ENCODE measurements at places on chromosomes 6 and 20. TPM values are rescaled to one million over a fixed set of nuclear protein-coding genes. Genes with fewer than 3 reads are reported as not detected.

The VAPB gene
- total RNA-seq = 18.2 TPM

The SLC16A10 gene
- 31.6 TPM for total RNA-seq

The CCN5 gene
- 135 TPM for total RNA-seq

The CFAP206 gene
- not detected for total RNA-seq

The OPRL1 gene
- total RNA-seq = 0.68 TPM

The KCNS1 gene
- total RNA-seq = 5.5 TPM

The RBM24 gene
- total RNA-seq = 0.47 TPM

The PI3 gene
- 98.2 TPM for total RNA-seq

GRCh38 chr20:20597966-20598365 lies 114.5 kb downstream of the RALGAPA2 start:
- no peak for DNase-seq

GRCh38 chr6:119672725-119673124 lies 323.2 kb upstream of the MAN1A1 start:
- DNase-seq = no peak

GRCh38 chr6:7432391-7433120 lies 42.9 kb downstream of the RIOK1 start:
- DNase-seq = no peak

GRCh38 chr20:25222461-25223178 lies 25.3 kb upstream of the PYGB start:
- DNase-seq = no peak

DNA sequence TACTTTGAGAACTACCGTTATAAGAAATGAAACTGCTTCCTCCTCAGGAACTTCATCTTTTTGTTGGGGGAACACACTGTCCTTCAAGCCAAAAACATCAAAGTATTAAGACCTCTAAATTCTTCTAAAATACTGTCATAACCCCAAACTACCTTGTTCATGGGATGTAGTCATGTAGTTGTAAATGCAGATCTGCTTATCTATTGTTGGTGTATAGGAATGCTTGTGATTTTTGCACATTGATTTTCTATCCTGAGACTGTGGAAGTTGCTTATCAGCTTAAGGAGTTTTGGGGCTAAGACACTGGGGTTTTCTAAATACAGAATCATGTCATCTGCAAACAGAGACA lies 282.9 kb upstream of the RUNX2 start:
- no peak for DNase-seq

DNA sequence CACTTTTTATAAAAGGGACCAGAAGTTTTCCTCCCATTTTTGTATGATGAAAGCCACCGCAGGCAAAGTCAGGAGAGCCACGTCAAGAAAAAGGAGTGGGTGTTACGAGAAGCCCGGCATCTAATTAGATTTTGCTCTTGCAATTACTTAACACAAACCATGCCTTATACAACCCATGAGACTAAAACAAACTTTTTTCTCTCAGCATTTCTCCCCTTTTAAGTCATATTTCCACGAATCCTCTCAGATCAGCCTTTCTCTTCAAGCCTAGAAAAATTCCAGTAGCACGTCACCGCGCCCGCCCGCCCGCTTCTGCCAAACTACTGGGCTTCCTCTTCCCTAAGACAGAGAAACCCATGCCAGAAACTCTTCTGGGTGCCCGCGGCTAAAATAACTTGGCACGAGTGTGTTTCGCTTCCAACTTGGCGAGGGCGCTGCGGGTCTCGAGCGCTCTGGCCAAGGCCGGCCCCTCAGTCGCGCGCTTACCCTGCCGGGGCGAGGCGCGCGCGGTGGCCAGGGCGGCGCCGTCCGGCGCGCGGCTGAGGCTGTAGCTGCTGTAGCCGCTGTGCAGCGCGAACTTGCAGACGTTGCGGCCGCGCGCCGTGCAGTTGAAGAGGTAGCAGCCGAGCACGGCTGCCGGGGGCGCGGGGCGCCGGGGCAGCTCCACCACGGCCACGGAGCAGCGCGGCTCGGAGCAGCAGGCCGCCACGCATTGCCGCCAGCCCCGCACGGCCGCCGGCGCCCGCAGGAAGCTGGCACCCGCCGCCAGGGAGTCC lies 1.0 kb downstream of the LRP11 start:
- peak; percentile 82 for DNase-seq

DNA sequence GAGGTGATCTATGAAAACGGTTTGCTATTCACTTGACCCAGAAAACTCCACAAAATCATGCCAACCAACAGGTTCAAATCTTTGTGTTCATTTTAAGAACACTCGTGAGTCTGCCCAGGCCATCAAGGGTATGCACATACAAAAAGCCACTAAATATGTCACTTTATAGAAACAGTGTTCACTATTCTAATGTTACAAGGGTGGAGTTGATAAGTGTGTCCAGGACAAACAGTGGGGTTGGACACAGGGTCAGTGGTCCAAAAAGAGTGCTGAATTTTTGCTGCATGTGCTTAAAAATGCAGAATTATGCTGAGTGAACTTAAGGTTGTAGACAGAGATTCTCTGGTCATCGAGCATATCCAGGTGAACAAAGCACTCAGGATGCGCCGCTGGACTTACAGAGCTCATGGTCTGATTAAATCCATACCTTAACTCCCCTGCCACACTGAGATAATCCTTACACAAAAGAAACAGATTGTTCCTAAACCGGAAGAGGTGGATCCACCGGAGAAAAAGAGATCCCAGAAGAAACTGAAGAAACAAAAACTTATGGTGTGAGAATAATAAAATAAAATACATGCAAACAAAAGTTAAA lies 23.5 kb downstream of the KIAA0408 start:
- no peak for DNase-seq

- no peak for DNase-seq
Measured at GRCh38 chr6:142700032-142700431, 244.9 kb downstream of the HIVEP2 start.

GRCh38 chr6:25655723-25656122 lies 3.7 kb downstream of the SCGN start:
- no peak for DNase-seq

- DNase-seq = no peak
Measured at GRCh38 chr6:17640477-17640917, 40.4 kb downstream of the FAM8A1 start.

DNA sequence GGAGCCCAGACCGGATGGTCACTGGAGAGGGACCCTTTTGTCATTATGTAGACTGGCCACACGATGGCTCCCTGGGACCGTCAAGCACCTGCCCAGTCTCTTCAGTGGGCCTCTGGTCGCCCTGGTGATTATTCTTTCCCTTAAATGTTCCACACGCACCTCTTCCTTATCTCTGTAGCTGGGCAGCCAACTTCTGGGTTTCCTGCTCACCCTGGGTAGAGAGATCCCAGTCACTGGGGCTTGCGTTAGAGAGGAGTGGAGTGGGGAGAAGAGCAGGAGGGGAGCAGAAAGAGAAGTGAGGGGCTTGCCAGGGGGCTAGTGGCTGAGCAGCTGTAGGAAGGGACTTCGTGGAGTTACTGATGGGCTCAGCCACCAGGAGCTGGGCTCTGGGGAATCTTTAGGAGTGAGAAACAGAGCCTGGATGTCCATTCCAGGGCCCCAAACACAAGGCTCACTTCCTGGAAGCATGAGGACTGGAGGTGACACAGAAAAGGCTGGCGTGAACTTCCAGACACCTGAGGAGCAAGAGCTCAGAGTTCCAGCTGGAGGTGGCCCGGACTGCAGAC lies 150.1 kb downstream of the DHX35 start:
- no peak for DNase-seq

DNA sequence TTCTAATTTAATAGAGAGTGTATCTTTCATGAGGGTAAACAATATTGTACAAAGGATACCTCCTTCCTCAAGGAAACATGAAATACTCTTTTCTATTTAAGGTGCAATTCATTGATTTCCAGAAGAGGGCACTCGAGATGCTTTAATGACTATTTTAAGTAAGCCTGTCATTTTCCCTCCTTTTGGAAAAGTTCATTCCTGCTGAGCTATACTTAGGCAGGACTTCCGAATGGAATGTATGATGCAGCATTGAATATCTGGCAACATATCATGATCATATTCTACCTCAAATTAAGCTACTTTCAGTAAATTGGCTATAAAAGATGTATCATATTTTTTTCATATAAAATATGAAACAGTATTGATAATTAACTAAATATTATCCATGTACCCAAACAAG lies 5.0 kb downstream of the DST start:
- no peak for DNase-seq

GRCh38 chr6:162814426-162814973 lies 86.7 kb downstream of the PACRG start:
- DNase-seq = no peak

DNA sequence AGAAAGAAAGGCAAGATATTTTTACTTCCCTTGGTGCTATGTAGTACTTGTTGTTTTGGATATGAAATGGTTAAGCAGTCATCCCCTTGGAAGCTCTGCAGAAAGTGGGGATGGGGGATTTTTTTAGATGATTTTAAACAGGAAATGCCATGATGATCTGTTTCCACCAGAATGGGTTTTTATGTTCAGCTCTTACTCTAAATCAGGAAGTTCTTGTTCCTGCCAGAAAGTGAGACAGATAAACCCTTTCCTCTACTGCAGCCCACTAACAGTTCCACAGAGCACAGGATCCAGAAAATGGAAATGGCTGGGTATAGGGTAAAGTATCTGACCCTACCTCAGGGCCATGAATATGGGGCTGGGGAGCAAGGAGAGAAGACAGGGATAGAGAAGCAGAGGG lies 32.1 kb upstream of the PPP1R3G start:
- no peak for DNase-seq

DNA sequence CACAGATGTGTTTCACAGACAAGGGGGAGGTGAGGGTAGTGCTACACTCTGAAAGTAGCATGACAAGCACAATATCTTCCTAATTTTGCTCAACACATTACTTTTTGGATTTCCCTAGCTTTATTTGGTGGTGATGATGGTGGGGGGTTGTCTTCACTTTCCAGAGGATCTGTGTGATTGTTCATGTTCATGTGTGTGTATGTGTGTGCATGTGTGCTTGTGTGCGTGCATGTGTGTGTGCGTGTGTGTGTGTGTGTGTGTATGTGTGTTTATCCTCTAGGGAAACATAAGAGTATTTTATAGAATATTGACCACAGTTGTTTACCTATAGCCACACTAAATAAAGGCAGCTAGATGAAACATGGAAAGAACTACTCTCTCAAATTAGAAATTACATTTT lies 183.8 kb upstream of the EYA4 start:
- no peak for DNase-seq

Measured in suprapubic skin (tissue), 4 donors.